Kidney glomerular epithelial cell (primary cell): ENCODE measurements at places on chromosomes 6 and 20.
A peak's percentile ranks its signal among the peaks of the same experiment; 100 is the strongest.

DNA sequence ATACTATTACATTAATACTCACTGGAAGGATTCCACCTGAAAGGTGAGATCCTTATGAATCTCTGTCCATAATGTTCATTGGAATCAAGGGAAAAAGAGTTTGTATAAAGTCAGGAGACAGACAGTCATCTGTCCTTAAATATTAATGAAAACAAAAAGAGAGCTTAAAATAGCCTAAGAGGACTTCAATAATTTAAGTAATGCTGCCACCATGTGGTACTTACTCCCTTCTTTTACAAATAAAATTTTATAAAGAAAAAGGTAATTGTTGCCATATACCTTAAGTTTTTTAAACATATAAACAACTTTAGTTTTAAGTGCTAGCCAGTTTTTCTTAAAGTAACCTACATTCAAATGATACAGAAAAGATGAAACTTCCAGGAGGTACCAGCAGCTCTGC is 5.1 kb downstream of the BLOC1S5 start:
- DNase-seq: no peak

DNA sequence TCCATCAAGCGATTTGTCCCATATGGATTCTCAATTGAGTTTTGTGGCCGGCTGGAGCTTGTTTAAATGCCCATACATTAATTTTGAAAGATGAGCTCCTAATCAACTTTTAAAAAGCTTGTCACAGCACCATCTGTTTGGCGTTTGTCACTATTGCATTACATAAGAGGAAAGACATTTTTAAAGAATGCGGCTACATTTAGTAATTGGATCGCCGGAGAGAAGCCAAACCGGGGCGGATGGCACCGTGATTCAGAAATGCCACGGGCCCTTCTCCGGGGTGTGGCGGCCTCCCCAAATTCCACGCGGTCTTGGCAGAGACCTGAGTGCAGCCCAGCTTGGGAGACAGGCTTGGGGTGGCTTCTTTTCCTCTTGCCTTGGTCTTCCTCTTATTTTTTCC is 67.7 kb upstream of the ZNFX1 start:
- peak; percentile 66 for DNase-seq

DNA sequence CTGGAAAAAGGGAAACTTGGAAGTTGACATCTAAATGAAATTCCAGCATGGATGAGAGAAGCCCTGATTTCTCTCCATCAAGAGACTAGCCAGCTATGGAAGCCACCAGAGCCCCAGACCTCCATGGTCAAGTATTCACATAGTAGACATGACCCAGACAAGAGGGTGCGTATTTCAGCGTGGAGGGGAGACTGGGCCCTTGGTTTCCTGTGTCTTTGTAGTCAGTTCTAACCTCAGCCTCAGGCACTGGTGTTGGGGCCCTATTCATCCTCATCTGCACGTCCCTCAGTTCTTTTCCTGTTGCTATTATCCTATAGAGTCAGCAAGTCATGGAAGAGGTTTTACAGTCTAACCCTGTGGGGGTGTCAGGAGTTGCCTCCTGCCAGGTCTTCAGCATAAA is 12.5 kb downstream of the GNL1 start:
- DNase-seq: no peak

- DNase-seq: no peak
Measured at GRCh38 chr20:11395581-11395980, 522.1 kb upstream of the BTBD3 start.
